Astrocyte of the spinal cord (primary cell): ENCODE measurements at places on chromosomes 7 and 10.

- DNase-seq: peak; percentile 86
These were observed 12.7 kb upstream of the MIOS start for GRCh38 chr7:7554021-7554432.

DNA sequence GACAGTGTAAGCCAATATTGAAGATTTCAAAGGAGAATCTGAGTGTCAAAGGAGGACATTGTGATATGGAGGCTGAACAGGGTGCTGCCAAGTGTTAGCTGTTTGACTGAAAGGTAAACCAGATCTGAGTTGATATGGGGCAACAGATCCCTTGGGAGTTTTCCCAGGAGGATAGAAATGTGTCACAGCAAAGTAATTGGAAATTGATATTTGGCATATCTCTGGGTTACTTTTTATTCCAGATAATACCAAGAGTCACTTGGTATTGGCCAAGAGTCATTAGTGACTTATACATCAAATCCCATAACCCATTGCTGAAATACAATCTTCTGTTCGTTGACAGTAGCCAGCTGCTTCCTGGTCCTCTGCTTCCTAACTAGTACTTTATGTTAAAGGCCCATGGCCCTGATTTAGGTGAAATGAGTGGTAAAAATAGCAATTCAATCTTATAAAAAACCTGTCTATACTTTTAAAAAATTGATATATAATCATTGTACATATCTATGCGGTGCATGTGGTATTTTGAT, 922.9 kb downstream of the LRMDA start:
- DNase-seq: no peak

- no peak for DNase-seq
These were observed 233.0 kb downstream of the WDR11 start for GRCh38 chr10:121084016-121084674.

GRCh38 chr10:48357631-48358030, 51.2 kb downstream of the MAPK8 start:
- DNase-seq: no peak

GRCh38 chr10:5987747-5988146, 10.4 kb upstream of the IL15RA start:
- DNase-seq: no peak

GRCh38 chr7:151897161-151897731, 20.3 kb upstream of the PRKAG2 start:
- DNase-seq: no peak

GRCh38 chr7:66697449-66698438, 42.8 kb upstream of the RABGEF1 start:
- peak; percentile 61 for DNase-seq

- DNase-seq: no peak
These were observed 210.9 kb downstream of the TEX36 start for GRCh38 chr10:125472010-125472607.

DNA sequence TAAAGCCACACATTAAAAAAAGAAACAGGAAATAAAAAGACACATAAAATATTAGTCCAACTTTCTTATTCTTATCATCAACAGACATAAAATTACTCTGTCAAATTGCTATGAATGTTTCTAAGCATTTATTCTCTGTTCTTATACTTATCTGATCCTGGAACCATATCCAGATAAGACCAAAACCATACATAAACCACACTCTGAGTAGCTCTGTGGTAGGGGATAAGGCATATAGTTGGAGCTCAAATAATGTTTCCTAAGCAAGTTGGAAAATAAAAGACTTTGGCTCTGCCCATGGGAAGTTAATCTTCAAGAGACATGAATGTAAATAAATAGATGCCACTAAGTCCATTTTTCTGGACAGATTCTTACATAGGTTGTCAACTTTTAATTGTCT, 103.1 kb upstream of the PLXDC2 start:
- no peak for DNase-seq

- no peak for DNase-seq
These were observed 19.1 kb downstream of the LMTK2 start for GRCh38 chr7:98125759-98126158.

DNA sequence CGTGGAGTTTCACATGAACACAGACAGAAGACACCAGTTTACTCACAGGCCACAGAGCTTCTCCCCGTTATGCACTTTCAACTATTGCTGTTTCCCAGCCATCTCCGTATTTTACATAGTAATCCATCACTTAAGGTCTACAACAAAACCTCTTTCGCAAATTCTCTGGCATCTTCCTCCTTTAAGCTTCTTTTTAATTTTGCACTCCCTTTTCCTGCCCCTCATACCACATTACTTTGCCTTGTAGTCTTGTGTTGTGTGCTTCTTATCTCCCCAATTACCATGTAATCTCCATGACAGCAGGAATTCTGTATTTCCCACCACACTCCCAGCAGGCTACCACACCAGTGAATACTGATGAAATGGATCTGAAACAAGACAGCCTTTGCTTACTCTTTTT, 87.3 kb downstream of the ODAD2 start:
- DNase-seq: peak; percentile 46

DNA sequence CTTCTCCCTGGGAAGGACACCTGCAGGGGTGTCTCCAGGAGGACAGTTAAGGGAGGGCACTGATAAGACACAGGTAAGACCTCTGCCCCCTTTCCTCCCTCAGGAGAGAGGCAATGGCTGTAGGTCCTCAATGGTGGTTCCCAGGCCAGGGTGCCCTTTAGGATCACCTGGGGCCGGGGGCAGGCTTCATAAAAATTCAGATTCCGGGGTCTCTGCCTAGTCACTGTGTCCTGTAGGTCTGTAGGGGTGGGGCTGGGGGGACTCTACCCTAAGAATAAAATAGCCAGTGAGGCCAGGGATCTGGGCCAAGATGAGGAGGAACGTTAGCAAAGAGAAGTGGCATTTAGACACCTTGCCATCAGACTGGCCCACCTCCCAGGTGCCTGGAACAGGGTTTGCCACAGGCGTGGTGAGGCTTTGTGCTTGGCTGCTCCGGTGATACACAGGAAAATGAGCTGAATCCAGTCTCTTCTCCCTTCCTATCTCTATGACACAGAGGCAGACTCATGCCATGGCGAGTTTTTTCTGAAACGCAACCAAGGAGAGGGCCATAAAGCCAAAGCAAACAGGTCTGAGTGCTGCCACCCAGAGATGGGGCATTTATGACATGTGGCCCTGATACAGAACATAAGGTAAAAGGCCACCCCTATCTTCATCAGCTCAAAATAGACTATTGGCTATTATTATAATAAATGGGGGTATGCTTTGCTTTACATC, 52.6 kb downstream of the SH3PXD2A start:
- DNase-seq: no peak

GRCh38 chr7:123231021-123232000, 31.5 kb upstream of the SLC13A1 start:
- no peak for DNase-seq

GRCh38 chr7:54946764-54947163, 72.1 kb upstream of the EGFR start:
- DNase-seq: no peak

DNA sequence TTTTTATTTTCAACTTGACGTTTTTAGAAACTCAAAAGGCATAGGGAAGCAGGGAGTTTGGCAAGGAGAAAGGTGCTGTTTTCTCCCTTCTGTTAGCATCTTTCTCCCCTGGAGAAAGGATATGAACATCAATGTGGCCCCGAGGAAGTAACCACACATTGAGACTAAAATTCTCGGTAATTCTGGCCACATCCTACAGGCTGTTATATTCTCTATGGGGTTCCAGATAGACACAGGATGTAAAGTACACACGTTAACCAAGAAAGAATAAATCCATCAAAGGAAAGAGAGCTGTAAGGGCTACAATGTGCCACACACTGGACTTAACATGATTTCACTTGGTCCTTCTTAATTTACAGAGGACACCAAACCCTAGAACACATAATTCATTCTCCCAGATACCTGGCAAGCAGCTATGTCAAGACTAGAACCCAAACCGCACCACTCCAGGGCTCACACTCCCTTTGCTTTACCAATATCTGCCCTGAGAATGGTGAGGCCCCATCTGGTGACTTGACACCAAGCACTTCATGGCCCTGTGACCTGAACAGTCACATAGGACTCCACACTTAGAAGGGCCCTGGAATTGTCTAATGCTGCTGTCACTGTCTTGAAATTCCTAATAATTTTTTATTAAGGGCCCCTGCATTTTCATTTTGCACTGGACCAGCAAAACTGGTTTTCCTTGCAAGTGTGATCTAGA, 73.9 kb downstream of the PRLHR start:
- no peak for DNase-seq

DNA sequence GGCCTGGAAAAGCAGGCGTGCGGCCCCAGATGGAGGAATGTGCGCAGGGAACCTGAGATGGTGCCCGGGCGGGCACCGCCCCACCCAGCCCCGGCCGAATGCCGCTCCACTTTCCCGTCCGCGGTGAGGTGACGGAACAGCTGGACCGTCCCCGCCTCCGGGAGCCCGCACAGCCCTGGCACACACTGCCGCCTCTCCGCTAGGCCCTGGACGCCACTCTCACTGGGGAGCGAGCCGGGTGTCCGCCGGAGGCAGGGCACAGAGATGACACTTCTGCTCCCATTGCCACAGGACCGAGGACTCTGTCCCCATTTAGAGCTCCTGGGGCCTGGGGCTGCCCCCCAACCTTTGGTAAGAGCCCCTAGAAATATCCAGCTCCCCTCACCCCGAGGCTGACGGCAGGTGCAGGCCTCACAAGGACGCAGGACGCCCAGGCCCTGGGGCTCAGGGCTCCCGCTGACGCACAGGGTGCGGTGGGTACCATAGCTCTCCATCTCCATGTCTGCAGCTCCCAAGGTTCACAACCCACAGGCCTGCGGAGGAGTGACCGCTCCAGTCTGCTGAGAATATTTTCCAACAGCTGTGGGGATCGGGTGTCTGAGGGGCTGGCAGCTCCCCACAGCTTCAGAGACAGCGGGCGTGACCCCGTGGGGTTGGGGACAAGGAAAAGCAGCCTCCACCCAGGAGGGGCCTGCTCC, 52.2 kb upstream of the PDGFA start:
- no peak for DNase-seq

- peak; percentile 34 for DNase-seq
These were observed 8.4 kb downstream of the USP6NL start for GRCh38 chr10:11602919-11603523.

GRCh38 chr10:6133331-6134098, 44.7 kb downstream of the RBM17 start:
- DNase-seq: no peak

DNA sequence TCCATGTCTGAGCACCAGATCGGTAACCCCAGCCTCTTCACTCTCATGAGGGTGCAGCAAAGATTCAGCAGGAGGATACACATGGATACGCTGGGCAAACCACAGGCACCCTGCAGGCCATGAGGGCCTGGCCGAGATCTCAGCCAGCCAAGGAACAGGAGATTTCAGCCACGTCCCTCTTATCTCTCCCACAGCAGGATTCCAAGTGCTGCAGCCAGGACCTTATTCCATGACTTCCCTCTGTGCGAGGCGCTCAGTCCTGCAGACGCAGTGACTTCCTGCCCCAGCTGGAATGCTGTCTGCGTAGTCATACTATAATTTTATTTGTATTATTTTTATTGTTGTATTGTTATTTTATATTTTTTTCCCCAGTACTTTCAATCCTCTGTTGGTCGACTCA, 66.8 kb downstream of the PTPRN2 start:
- no peak for DNase-seq

GRCh38 chr7:75660566-75661215, 78.0 kb downstream of the HIP1 start:
- no peak for DNase-seq

DNA sequence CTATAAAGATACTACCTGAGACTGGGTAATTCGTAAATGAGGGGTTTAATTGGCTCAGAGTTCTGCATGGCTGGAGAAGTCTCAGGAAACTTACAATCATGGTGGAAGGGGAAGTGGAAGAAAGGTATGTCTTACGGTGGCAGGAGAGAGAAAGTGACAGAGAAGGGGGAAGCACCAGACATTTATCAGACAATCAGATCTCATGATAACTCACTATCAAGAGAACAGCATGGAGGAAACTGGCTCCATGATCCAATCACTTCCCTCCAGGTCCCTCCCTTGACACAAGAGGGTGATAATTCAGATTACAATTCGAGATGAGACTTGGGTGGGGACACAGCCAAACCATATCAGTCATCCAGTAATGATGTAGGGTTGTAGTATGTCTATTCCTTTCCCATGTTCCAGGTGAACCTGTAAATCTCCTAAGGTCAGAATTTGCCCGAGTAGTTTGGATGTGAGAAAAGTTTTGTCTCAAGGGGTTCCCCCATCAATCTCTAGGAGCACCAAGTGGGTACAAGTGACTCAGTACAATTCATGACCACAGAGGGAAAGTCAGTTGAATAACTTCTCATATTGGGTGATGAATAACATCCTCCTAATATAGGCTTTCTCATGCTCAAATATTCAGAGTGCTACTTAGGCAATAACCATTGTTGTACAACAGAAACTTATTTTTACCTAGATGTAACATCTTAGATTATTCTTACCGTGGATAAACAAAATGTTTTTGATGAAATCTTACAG, 39.7 kb upstream of the MTPN start:
- DNase-seq: no peak

GRCh38 chr10:114821915-114822443, 399 bp downstream of the FHIP2A start:
- DNase-seq: peak; percentile 62

DNA sequence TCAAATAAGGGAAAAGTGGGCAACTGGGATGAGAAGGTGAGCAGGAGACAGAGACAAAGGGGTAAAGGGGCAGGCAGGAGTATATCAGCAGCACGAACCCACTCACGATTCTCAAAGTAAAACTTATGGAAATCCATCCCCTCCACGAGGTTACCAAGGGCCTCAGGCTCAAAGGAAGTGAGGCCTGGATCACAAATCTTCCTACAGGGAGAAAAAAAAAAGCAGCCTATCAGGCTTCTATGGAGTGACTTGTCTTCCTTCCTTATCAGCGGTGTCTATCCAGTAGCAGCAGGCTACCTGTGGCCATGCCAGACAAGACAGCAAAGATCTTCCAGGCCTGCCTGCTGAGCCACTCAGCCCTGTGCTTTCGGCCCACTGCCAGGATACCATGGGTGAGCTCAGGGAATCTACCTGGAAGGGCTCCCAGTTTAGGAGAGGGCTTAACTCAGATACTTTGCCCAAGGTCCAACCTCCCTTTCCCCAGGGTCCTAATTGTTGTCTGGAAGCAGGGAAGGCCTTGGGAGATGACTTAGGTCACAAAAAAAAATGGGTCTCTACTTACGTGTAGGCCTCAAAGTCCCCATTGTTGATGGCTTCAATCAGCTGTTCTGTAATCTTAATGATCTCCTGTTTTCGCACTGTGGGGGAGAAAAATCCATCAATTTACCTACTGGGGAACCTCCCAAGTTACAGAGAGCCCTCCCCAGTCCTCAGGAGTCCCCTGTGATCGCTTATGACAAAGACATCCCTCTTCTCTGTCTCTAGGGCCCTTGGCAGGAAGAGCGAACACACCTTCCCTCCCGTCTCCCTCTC, 5.7 kb upstream of the NDST2 start:
- no peak for DNase-seq

GRCh38 chr7:103649052-103649451, 203.0 kb upstream of the SLC26A5 start:
- DNase-seq: no peak
